ENCODE measurements at places on chromosomes 7 and 10.

DNA sequence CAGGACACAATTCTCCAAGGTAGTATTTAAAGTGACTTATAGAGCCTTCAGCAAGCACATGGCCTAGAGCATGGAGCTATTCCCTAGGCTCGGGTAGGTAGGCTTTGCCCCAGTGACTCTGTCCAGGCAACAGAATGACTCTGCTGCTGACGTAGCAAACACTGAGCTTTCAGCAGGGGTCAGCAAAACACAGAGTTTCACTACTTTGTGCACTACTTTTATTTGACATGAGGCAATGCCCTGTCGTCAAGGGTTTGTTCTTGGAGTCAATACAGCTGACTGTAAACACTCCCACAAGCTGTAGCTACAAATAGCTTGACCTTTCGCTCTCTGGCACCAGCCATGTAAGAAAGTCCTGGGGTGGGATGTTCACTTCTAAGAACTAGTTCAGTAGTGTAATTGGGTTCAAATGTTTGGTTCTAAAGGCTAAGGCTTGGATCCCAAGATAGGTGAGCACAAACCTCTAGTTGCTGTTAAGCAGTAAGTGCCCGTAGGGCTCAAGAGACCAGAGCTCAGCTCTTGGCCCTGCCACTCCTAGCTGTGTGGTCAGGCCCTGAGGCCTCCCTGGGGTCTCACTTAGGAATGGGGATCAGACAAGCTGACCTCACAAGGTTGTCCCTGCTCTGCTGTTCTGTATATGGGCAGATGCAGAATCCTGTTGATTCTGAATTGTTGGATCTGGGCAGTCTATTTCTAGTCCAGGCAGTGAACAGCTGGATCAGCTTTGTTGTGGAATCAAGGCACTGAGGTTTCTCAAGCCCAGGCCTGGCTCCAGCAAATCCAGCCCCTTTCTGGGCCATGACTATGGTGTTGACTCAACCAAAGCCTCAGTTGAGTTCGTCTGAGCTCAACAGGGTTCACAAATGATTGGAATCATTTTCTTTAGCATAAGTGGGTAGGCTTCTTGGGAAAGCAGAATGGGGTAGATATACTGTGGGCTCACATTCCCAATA is 10.7 kb downstream of the NODAL start:
- no peak for DNase-seq

DNA sequence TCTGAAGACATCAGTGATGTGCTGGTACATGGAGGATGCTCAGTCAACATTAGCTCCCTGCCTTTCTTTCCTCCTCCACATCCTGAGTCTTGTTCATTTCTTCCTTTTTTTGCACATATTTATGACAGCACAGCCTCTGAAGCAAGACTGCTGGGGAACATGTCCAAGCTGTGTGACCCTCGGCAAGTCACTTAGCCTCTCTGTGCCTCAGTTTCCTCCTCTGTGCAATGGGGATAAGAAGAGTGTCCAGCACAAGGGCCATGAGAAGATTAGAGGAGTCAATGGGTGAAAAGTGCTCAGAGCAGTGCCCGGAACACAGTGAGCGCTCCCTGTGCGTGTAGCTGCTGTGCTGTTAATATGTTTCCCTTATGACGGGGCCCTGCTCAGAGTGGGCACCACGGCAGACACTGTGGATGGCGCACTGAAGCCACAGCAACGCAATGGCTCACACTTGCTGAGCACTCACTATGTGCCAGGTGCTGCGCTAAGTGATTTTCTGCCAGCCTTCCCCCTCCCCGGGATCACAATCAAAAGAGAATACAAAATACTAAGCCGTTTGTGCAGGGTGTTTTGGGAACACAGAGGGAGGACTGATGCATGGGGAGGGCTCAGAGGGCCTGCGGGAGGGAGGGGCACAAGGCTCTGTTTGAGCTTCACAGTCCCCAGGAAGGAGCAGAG is 28.7 kb downstream of the ZCCHC24 start:
- DNase-seq: no peak

GRCh38 chr10:59582058-59582457 is 127.6 kb downstream of the SLC16A9 start:
- DNase-seq: no peak

DNA sequence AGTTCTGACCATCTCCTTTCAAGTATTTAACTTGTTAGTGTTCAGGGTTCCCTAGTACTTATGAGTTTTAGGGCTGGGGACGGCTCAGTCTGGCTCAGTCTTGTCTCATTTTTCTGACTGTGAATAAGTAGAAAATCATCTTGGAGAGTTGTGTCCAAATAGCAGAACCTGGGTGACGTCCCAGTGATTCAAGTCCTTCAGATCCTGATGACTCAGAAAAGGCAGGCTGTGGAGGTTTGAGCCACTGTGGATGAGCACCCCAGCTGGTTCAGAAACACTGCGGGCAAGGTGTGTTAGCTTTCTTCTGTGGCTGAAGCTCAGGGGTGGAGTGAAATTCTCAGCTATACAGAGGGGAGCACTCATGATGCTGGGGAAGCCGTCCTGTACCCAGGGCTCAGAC is 154.4 kb upstream of the NPY start:
- no peak for DNase-seq

DNA sequence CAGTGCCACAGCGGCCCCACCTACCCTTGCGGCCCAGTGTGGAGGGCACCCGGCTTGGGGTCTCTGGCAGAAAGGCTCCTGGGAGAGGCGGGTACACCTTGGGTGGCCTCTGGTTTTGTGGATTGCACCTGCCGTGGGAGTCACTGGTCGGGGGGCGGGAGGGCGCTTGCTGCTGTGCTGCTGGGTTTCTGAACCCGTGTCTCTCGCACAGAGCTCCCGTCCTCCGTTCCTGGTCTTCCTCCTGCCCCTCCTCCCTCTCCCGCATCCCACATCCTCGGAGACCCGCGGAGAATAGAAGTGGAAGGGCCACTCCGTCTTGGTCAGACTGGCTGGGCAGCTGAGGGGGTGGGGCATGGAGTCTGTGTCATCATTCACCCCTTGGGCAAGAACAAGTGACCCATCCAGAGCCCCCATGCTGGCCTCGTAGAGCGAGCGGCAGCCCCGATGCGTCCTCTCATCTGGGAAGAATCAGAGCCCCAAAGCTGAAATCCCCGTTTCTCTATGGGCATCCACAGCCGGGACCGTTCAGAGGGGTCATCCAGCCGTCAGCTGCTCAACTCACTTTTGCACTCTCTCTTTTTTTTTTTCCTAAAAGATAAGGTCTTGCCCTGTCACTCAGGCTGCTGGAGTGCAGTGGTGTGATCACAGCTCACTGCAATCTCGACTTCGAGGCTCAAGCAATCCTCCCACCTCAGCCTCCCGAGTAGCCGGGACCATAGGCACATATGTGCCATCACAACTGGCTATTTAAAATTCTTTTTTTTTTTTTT is 4.0 kb downstream of the MAFK start:
- no peak for DNase-seq

DNA sequence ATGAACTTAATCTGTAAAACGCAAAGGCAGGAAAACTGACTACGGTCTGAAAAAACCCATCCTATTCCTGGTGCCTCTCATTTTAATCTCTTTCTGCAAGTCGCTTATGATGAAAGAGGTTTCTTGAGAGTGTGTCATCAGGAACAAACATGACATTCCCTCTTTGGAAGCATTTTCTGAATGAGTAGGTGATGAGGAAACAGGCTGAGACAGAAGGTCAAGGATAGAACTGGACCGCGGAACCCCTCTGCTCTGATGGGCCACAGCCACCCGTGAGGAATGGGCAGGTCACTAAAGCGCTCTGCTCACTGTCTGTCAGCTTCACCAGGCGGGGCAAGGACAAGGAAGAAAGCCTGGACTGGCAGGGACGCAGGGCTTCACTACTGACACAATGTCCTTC is 28.6 kb downstream of the BEND7 start:
- DNase-seq: no peak

GRCh38 chr10:31030800-31031199 is 865 bp downstream of the ZNF438 start:
- no peak for DNase-seq

DNA sequence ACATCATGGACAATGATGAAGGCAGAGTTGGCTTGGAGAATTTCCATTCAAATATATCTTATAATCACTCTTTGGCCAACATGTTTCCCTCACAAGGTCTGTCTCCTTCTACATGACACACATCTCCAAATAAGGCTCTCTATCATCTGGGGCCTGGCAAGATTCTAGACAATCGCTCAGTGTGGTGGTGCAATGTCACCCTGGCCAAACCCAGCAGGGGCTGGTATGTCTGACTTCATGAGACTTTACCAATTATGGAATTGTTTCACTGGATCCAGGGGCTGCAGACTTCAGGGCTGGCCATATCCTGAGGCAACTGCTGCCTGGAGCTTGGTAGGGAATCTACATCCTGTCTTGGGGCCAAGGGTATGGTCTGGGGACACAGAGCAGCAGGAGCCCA is 319.0 kb downstream of the PLXNA4 start:
- no peak for DNase-seq

GRCh38 chr7:91491868-91492267 is 227.6 kb downstream of the FZD1 start:
- no peak for DNase-seq

DNA sequence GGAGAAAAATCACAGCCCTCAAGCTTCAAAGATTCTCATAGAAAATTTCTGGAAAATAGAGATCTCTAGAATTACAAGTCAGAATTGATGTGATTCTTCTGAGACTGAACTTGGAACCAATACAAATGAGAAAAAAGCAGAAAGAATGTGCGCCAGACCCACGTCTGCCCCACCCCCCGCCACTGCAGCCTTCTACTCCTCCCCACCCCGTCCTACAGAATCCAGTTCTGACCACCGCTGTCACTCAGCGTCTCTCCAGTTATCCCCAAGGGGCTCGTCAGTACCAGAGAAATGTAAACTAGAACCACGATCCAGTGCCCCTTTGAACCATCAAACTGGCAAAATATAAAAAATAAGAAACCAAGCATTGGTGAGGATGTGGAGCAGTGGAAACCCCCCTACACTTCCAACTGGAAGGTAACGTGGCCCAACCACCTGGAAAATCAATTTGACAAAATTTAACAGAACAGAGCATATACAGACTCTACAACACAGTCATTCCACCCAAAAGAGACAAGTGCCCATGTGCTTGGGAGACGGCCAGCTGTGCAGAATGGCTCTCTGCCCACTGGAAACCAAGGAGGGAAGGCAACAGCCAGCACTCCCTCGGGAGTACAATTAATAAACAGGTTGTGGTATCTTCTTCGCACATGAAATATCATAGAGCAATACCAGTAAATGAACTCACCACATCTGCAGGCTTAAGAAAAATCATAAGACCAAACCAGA is 397.9 kb downstream of the TNS3 start:
- DNase-seq: no peak

DNA sequence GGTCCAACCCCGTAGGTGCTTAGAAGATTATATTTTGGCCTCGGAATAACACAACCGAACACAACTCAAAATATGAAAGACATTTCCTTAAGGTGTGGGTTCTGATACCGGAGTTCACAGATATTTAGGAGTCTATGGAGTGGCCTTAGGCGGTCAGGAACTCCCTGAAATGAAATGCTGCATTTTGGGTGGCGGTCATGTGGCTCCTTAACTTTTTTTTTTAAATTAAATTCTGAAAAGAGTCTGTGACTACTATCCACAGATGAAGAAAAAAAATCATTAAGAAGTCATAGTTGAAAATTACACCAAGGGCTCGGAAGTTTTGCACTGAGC is 290.9 kb upstream of the NFE2L3 start:
- DNase-seq: no peak

- no peak for DNase-seq
Measured at GRCh38 chr10:37495415-37495814, 362.0 kb downstream of the ZNF248 start.

GRCh38 chr7:5634107-5634950 is 147.1 kb downstream of the RNF216 start:
- peak; percentile 76 for DNase-seq

GRCh38 chr10:33341637-33342036 is 7.2 kb upstream of the NRP1 start:
- DNase-seq: no peak

DNA sequence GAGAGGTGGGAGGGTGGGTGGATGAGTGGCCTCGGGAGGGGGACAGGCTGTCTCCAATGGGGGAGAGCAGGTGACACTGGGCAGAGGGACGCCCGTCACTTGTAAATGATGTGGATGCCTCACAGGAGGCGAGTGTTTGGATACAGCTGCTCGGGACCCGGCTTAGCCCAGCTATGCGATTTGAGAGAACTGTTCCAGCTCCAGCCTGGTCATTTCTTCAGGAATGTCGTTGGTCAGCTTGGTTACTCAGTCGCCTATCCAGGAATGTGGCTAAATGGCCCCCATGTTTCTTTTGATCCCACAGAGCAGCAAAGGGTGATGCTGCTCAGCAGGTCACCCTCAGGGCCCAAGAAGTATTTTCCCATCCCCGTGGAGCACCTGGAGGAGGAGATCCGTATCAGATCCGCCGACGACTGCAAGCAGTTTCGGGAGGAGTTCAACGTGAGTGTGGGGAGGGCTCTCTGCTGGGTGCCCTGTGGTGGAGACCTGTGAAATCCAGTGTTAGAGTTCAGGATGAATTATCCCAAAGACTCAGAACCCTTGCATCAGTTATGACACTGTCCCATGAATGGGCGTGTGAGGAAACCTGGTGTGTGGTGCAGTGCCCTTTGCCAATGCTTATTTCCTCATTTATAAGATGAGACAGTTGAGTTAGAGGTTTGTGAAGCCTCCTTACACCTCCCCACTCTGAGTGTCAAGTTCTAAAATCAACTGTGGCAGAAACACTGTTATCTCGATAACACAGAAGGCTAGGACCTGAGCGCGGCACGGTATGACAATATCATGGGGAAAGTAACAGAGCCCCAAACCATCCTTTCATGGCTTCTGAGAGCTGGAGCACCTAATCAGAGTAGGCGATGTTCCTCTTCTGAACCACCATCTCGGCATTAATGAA is 76.8 kb downstream of the MKI67 start:
- DNase-seq: no peak

- no peak for DNase-seq
Measured at GRCh38 chr7:140326116-140326928, 72.0 kb downstream of the SLC37A3 start.
